ENCODE measurements at places on chromosomes 11 and 22. TPM values are rescaled to one million over a fixed set of nuclear protein-coding genes. Genes with fewer than 3 reads are reported as not detected.

- peak; percentile 17 for DNase-seq
- H3K27ac ChIP-seq, result no peak overlapping the region
- no peaks in the 10 kb centered on the region for H3K4me1 ChIP-seq
- H3K36me3 ChIP-seq, result no peaks in the 10 kb centered on the region
- H3K27me3 ChIP-seq, result peaks cover 21% of the 10 kb centered on the region
- H3K4me3 ChIP-seq, result no peak overlapping the region
Measured at GRCh38 chr22:44331881-44332714, 19.3 kb upstream of the SHISAL1 start.

- peak; percentile 0 for DNase-seq
- no peaks in the 10 kb centered on the region for H3K4me1 ChIP-seq
- H3K27ac ChIP-seq, result no peak overlapping the region
- no peaks in the 10 kb centered on the region for H3K36me3 ChIP-seq
- no peak overlapping the region for H3K4me3 ChIP-seq
Measured at GRCh38 chr11:79617561-79617960, 176.7 kb upstream of the TENM4 start.

DNA sequence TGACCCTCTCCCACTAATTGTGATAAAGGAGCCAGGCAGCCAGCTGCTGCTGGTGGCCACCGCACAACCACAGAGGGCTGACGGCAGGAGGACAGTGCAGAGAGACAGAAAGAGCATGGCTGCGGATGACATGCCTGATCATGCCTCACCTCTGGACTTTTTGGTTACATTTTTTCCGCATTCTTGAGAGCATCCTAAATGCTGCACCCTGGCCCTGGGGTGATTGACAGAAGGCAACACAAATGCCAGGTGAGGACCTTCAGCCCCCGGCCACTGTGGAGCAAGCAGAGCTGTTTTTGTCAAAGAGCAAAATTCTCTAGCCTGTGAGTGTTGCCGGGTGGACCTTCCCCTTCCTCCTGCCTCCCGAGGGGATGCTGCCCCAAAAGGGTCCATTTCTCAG, 78.5 kb downstream of the RPS6KA4 start:
- H3K27ac ChIP-seq, result no peak overlapping the region
- no peak for DNase-seq
- H3K27me3 ChIP-seq, result peaks cover 15% of the 10 kb centered on the region
- no peak overlapping the region for H3K4me3 ChIP-seq

DNA sequence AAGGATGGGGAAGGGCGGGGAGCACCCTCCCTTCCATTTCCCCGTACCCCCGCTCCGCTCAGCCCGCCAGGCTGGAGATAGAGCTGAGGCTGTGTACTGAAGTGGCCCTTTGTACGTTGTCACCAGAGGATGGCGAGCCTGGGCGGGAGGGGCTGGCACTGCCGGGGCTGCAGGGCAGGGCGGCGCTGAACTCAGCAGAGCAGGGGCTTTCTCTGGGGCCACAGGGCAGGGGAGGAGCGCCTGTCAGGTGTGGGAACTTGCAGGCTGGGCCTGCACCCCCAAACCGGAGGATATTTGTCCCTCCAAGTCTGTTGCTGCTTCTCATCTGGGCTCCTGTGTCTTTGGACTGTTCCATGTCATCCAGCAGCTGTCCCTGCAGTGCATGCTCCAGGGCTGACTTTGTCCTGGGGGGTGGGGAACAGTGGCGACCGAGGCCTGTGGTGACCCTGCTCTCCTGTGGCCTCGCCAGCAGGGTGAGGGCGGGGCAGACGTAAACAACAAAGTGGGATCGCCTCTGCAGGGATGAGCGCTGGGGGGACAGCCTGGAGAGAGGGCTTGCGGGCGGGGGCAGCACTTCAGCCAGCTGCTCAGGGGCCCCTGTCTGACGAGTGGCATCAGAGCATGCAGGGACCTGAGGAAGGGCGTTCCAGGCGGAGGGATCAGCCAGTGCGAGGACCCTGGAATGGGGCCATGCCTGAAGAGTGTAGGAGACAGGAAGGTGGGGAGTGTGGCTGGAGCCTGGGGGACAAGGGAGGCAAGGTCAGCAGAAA, 13.1 kb downstream of the MGAT3 start:
- H3K4me3 ChIP-seq, result no peak overlapping the region
- H3K4me1 ChIP-seq, result peaks cover 3% of the 10 kb centered on the region
- peaks cover 2% of the 10 kb centered on the region for H3K27me3 ChIP-seq
- no peaks in the 10 kb centered on the region for H3K36me3 ChIP-seq
- no peak overlapping the region for H3K27ac ChIP-seq
- DNase-seq, result no peak

DNA sequence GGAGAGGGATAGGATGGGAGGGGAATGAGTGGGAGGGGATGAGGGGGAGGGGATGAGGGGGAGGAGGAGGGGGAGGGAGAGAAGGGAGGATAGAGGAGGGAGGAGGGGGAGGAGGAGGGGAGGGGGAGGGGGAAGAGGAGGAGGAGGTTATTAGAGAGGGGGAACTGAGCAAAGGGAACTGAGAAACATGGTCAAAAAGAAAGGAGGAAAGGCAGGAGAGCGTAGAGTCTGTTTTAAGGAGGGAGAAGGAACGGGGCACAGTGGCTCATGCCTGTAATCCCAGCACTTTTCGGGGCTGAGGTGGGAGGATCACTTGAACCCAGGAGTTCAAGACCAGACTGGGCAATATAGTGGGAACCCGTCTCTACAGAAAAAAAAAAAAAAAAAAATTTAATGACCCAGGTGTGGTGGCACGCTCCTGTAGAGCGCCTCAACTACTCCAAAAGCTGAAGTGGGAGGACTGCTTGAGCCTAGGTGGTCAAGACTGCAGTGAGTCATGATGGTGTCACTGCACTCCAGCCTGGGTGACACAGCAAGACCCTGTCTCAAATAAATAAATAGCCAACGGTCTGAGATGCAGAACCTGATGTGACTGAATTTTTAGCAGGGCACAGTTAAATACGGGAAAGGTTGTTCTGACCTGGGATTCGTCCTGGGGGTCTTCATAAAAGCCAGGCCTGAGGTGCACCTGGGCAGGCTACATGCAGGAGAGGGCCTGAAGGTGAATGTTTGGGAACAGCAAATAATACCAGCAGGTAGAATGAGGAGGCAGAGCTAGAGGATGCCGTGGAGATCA, 4.0 kb downstream of the B3GNT6 start:
- H3K4me3 ChIP-seq, result no peak overlapping the region
- no peak overlapping the region for H3K27ac ChIP-seq
- H3K27me3 ChIP-seq, result peaks cover 30% of the 10 kb centered on the region
- no peak for DNase-seq
- H3K4me1 ChIP-seq, result no peaks in the 10 kb centered on the region

DNA sequence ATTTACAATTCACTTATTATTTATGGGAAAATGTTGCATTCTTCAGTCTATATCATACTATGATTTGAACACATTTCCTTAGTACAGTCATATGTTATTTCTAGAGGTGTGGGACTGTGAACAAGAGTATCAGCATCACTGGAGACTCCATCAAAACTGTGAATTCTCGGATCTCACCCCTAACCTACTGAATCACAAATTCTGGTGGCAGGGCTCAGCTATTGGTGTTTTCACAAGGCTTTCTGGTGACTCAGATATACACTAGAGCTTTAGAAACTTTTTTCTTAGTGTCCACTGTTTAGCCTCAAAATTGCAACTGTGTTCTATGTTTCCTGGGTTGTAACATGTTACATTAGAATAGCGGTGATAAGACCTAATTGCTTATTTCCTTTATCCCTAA, 352.9 kb upstream of the DDI1 start:
- DNase-seq, result peak; percentile 61
- H3K4me3 ChIP-seq, result no peak overlapping the region
- H3K27ac ChIP-seq, result no peak overlapping the region
- no peaks in the 10 kb centered on the region for H3K27me3 ChIP-seq
- H3K36me3 ChIP-seq, result no peaks in the 10 kb centered on the region

The UPB1 gene
- polyA plus RNA-seq, result 0.05 TPM

DNA sequence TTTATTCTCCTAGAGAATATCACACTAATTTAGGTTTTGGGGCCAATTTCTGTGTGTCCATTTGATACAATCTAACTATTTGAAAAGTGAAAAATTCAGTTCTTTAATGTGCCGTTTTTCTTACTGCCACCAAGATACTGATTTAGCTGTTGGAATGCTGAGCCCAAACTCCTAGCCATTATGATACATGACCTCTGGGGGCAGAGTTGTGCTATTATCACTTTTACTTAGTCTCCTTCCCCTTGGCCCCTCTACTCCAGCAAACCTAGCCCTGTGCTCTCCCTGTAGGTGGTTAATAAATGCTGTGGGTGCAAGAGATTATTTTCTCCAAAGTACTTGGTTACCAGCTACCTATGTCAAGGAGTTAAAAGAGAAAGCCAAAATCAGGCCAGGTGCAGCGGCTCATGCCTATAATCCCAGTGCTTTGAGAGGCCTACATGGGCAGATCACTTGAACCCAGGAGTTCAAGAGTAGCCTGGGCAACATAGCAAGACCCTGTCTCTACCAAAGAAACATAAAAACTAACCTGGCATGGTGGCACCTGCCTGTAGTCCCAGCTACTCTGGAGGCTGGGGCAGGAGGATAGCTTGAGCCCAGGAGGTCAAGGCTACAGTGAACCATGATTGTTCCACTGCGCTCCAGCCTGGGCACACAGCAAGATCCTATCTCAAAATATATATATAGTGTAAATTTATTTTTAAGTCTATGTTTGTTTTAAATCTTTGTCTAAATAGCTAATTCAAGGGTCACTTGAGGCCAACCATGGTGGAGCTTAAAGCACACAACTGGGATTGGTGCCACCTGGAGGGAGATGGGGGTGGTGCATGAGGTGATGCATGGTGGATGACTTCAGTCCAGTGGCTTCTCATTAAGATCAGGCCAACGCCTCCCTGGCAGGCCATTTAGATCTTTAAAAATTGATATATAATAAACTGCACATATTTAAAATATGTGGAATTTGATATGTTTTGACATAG, 193.2 kb upstream of the PLET1 start:
- no peaks in the 10 kb centered on the region for H3K27me3 ChIP-seq
- DNase-seq, result peak; percentile 9
- H3K27ac ChIP-seq, result no peak overlapping the region
- H3K36me3 ChIP-seq, result no peaks in the 10 kb centered on the region
- H3K4me1 ChIP-seq, result no peaks in the 10 kb centered on the region

DNA sequence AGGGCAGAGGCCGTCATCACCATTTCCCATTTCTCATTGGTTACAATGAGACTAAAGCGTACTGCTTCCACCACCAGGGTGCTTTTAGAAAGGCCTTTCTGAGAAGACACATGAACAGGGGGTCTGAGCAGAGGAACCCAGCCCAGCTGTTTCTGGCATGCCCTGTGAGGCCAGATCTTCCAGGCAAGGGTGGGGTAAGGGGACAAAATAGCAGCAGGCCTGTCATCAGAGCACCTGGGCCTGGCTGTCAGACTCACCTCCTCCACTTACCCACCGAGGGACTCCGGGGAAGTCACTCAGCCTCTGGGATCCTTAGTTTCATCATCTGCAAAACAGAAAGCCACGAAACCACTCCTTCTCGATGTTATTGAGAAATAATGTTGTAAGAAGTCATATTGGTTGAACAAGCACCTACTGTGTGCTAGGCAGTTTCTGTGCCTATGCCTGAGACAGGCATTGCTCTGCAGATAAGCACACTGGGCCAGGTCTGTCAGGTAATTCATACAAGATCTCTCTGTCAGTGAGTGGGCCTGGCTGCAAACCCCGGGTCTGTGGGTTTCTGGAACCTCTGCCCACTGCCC, 8.8 kb upstream of the WNT11 start:
- no peaks in the 10 kb centered on the region for H3K36me3 ChIP-seq
- H3K4me3 ChIP-seq, result no peak overlapping the region
- DNase-seq, result no peak
- H3K4me1 ChIP-seq, result peaks cover 2% of the 10 kb centered on the region

The GP1BB gene
- 0.20 TPM for polyA plus RNA-seq

The CDK2AP2 gene
- 30.9 TPM for polyA plus RNA-seq

DNA sequence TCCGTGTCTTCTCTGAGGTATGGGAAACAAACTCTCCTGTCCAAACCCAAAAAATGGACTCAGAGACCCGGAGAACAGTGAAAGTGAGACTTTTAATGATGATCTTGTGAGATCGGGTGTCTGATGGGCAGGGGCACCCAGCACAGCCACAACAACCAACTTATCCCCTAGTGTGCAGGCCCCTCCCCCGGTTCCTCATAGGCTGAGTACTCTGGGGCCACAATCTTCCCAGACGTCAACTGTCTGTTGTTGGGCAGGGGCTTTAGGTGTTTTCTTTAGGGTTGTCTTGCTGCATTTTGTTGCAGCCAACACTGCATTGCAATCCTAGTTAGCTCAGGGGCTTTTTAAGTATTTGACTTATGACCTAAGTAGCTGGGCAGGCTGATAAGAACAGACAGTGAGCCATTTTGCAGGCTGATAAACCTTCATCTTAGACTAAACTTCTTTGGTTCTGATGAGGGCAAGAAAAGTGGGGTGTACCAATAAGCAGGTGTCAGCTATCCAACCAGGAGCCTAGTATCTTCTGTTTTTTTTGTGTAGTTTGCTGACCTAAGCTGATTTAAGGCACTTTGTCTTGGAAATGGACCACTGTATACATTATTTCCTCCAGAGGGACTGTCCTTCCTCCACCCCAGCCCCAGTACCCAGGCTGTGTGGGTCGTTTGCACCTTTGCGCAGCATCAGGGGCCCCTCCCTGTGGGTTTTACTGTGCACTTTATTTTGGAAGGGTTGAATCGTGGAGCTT, 1323.6 kb downstream of the TBC1D22A start:
- no peak overlapping the region for H3K4me3 ChIP-seq
- no peaks in the 10 kb centered on the region for H3K27me3 ChIP-seq
- DNase-seq, result no peak
- H3K4me1 ChIP-seq, result no peaks in the 10 kb centered on the region
- H3K27ac ChIP-seq, result no peak overlapping the region
- no peaks in the 10 kb centered on the region for H3K36me3 ChIP-seq
